ENCODE measurements at places on chromosomes 1 and 21.

DNA sequence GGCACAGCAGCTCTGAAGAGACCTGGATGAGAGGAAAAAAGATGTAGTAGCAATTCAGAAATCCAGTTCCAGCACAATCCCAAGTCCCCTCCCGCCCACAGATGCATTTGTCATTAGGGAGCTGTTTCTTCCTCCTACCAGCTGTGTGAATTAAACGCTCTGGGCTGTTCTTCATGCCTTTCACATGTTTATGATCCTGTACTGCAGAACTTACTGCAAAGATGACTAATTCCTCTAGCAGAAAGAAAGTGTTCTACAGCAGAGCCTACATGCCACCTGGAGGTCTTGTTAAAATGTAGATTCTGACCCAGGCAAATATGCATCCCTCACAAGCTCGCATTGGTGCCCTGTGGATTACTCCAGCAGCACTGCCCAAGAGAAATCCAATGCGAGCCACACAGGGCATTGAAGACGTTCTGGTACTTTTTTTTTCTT, 6.5 kb downstream of the ENO1 start:
- no peak for DNase-seq

- peak; percentile 87 for DNase-seq
These were observed 58.2 kb downstream of the WLS start for GRCh38 chr1:68173936-68174737.

GRCh38 chr1:15626269-15626950, 9.2 kb downstream of the DDI2 start:
- no peak for DNase-seq

- no peak for DNase-seq
These were observed 52.4 kb downstream of the SAMSN1 start for GRCh38 chr21:14493731-14494130.

DNA sequence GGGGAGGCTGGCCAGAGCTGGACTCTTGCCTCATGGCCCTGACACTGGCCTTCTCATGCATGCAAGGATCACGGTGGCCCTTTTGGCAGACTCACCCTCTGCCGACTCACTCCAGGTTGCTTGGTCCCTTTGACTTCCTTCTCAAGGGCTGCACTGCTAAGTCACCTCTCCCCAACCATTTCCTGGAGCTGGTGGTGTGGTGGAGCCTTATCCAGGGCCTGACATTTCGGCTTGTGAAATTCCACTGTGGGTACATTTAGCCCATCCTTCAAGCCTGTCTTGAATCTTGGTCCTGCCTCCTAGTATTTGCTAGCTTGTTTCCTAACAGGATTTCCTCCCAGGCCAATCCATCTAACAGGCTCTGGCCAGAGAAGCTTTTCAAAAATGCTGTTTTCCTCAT, 52.6 kb upstream of the JUN start:
- no peak for DNase-seq

DNA sequence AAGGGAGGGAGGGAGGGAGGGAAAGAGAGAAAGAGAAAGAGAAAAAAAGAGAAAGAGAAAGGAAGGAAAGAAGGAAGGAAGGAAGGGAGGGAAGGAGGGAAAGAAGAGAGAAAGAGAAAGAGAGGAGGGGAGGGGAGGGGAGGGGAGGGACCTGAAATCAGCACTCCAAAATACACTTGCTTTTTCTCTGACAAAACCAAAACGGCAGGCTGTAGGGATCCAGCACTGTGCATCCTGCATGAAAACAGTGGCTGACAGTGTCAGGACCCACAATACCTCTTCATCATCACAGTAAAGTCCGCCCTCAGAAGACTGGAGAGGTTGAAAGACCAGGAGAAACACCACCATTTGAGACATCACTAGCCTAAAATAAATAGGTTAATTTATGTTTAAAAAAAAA, 156.0 kb upstream of the SOD1 start:
- DNase-seq = no peak

GRCh38 chr1:116375148-116375886, 2.3 kb downstream of the ATP1A1 start:
- DNase-seq = no peak

DNA sequence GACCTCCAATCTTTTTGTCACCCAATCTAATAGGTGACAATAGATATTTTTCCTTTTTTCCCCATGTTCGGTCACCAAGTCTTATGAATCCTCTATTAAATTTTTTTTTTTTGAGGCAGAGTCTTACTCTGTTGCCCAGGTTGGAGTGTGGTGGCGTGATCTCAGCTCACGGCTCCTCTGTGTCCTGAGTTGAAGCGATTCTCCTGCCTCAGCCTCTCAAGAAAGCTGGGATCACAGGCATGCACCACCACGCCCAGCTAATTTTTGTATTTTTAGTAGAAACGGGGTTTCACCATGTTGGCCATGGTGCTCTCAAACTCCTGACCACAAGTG, 42.5 kb upstream of the MTF1 start:
- no peak for DNase-seq

DNA sequence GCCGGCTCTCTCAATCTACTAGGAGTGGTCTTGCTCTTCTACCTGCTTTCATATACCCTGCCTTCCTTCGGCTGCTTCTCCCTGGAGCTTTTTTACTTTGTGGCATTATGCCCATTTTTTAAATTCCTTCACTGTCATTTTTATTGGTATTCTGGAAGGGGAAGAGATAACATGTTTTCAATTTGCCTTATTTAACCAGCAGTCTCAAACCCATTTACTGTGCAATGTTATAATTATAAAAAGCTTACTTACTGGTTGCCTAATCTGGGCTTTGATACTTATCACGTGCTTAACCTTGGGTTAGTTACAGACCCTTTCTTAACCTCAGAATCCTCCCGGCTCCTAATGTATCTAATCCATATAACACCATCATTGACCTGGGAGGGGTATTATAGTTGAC, 128.1 kb downstream of the SIPA1L2 start:
- peak; percentile 23 for DNase-seq

- DNase-seq = no peak
These were observed 24.1 kb upstream of the TTF2 start for GRCh38 chr1:117036018-117036461.

DNA sequence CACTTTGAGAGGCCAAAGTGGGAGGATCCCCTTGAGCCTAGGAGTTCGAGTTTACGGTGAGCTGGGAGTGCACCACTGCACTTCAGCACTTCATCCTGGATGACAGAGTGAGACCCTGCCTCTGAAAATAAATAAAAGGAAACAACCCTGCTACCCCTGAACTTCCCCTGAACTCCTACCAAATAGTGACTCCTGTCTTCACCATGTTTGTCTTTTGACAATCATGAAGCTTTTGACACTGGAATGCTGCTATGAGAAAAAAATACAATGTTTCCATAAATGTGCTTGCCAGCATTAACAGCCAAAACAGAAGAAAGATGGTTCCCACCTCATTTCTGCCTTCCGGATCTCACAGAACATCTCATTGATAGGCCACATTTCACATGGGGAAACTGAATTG, 10.4 kb downstream of the ZBTB8A start:
- no peak for DNase-seq

GRCh38 chr1:66446261-66447001, 87.5 kb upstream of the SGIP1 start:
- DNase-seq = peak; percentile 48

- DNase-seq = no peak
These were observed 18.9 kb downstream of the LDLRAD2 start for GRCh38 chr1:21830792-21831453.

GRCh38 chr1:87878873-87879272, 550.2 kb downstream of the LMO4 start:
- no peak for DNase-seq

- DNase-seq = no peak
These were observed 26.2 kb downstream of the RASAL2 start for GRCh38 chr1:178120088-178120487.

GRCh38 chr21:46091118-46091517, 6.8 kb upstream of the COL6A2 start:
- DNase-seq = no peak

- peak; percentile 30 for DNase-seq
These were observed 34.3 kb upstream of the RAP1GAP start for GRCh38 chr1:21703318-21703963.

DNA sequence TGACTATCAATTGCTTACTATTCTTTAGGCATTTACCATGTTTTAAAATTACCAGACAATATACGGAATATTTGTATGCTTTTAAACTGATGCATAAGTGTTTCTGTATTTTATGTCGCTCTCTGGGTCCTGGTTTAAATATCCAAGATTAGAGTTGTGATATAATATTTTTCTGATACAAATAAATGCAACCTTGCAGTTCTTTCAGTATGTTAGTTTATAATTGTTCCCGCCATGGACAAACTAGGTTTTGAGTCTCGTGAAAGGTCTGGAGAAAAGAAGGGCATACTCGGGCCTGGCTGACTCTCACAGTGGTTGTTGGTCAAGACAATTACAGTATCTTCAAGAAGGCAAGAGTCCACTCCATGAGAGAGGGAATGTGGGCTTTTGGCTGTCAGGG, 72.6 kb upstream of the AJAP1 start:
- no peak for DNase-seq

DNA sequence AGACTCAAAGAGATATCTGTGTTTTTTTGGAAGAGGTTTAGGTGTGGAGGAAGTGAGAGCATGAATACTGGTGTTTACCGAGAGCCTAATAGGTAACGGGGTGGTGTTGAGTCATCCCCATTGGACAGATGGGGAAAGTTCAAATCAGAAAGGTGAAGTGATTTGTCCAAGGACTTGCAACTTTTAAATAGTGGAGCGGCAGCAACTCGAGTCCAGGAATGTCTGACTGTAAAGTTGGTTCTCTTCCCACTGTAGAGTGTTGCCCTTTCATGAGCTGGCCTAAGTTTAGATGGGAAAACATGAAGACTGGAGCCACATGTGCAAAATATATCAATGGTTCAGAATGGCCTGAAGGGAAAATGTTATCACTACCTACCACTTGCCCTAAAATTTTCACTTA, 125.7 kb downstream of the LYPLAL1 start:
- no peak for DNase-seq

GRCh38 chr1:33470495-33471012, 1.9 kb upstream of the ZSCAN20 start:
- DNase-seq = peak; percentile 67

GRCh38 chr1:39609618-39610331, 29.7 kb downstream of the HEYL start:
- DNase-seq = no peak

GRCh38 chr1:191396622-191397021, 761.6 kb upstream of the RGS18 start:
- DNase-seq = no peak

- no peak for DNase-seq
These were observed 34.6 kb downstream of the TRAF5 start for GRCh38 chr1:211361202-211361601.

- DNase-seq = no peak
These were observed 92.5 kb upstream of the C21orf91 start for GRCh38 chr21:17911628-17912027.

DNA sequence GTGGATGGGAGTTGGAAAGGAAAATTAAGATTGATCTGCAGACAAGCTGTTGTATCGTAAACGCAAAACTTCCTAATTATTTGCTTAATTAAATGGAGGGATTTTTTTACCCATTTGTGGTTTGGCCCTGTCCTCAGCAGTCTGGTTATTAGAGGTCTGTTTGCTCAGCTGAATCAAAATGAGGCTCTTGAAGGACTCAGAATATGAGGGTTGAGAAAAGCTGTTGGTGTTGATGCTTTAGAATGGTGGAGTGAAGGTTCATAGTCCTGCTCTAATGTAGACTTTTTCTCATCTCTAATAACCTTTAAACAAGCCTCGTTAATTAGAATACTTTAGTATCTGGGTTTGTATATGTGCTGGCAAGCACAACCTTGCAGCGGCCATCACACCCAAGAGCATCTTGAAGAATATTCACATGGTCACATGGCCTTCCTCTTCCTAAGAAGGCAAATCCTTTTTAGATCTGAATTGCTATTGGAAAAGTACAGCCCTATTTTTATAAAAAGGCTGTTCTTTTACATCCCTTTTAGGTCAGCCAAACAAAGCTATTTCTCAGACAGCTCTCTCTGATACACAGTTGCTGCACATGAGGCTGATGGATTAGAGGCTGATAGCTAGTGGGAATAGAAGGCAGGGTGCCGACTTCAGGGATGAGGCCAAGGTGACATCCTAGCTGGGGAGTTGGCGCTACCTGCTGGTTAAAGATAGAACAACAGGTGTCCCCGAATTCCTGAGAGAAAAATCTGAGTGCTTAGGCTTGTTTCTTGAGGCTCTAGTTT, 53.8 kb downstream of the MACF1 start:
- no peak for DNase-seq

DNA sequence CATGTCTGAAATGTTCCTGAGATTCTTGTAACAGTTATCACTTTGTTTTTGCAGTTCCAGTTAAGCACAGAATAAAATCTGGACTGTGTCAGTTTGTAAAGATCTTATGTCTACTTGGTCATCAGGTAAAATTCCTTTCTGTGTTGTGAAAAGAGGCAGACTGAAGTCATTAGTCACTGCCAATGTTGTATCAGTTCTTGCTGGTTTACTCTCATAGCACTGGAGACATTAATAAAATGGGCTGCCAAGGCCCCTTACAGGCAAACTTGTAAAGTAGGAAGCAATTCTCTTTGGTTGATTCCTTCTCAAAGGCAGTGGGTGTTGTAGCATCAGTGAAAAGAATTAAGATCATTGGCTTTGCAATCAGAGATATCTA, 61.4 kb upstream of the ST6GALNAC3 start:
- no peak for DNase-seq

DNA sequence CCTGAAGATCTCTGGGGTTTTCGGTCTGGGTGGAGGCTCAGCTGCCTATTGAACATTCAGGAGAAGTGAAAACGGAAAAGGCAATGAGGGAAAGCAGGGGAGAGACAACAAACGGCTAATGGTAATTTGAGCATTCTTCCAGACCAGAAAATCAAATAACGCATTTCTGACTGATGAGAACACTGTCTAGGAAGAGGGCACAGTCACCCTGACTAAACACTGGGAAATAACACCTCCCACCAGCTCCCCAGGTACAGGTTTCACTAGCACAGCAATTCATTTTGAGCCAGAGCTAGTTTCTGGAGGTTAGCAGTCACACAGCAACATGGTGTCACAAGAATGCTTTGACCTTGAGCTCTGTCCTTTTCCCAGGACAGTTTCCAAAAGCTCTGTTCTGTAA, 21.1 kb downstream of the NCF2 start:
- no peak for DNase-seq

- no peak for DNase-seq
These were observed 56.8 kb upstream of the HNRNPU start for GRCh38 chr1:244920911-244921761.

DNA sequence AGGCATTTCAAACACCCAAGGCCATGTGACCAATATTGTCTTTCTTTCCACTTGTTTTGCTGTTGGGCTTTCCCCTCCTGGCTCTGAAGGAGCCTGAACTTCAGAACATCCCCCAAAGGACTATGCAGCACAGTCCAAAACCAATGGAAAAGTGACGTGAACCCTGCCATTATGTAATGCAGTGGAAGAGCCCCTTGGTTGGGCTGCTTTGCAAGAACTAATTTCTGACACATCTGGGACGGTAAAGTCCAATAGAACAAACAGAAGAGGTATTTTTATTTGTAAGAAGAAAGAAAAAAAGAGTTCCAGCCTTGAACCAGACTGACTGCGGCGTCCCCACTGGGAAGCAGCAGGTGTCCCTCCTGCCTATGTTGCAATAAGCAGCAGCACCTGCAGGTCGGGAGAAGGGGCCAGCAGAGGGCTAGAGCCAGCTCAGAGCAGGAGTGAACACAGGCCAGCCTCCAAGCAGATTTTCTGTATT, 116.7 kb downstream of the CDC7 start:
- DNase-seq = no peak

GRCh38 chr1:226397011-226397926, 10.6 kb downstream of the PARP1 start:
- DNase-seq = no peak
